ENCODE measurements at places on chromosomes 16 and 17.
A peak's percentile ranks its signal among the peaks of the same experiment; 100 is the strongest.

DNA sequence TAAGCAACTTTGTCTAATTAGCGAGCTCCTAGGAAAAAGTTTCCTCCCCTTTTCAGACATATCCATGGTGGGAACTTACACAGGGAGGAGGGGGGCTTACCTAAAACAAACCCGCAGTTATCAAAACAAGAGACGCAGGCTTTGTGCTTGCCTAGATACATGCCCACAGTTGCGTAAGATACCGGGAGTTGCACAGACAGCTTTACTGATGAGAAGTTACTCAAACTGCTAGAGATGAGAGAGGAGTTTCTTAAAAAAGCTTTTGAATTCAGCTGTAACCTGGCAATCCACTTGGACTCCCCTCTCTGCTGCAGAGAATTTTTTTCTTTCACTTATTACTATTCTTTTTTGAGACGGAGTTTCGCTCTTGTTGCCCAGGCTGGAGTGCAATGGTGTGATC, 6.8 kb upstream of the ZP2 start:
- no peak for DNase-seq

- DNase-seq = no peak
Observed at GRCh38 chr16:87310610-87311009, 6.6 kb downstream of the C16orf95 start.

DNA sequence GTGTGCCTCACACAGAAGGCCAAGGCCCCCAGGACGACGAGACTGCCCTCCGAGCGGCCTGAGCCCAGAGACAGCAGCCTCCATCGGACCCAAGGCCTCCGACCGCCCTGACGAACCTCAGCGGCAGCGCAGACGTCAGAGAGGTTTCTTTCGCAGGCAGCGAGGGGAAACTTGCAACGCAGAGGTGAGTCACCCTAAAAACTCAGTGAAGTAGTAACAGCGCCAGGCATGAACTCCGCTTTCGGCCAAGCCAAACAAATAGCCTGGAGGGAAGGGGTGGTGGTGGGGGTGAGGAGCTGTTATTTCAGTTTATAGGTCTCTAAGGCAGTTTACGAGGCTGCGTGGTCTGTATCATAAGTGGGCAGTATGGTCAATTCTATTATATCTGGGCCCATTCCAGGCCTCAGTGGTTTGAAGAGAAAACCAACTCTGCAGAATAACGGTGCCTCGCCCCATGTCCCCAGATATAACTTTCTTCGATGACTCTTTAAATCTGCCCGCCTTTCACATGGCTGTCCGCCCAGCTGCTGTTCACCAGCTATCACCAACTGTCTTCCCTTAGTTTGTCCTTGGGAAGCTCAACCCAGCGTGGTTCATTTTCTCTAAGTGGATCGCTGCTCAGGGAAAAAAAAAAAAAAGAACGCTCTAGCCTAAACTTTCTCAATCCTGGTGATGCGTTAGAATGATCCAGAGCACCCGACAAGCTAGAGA, 43.5 kb upstream of the FOXF1 start:
- no peak for DNase-seq

DNA sequence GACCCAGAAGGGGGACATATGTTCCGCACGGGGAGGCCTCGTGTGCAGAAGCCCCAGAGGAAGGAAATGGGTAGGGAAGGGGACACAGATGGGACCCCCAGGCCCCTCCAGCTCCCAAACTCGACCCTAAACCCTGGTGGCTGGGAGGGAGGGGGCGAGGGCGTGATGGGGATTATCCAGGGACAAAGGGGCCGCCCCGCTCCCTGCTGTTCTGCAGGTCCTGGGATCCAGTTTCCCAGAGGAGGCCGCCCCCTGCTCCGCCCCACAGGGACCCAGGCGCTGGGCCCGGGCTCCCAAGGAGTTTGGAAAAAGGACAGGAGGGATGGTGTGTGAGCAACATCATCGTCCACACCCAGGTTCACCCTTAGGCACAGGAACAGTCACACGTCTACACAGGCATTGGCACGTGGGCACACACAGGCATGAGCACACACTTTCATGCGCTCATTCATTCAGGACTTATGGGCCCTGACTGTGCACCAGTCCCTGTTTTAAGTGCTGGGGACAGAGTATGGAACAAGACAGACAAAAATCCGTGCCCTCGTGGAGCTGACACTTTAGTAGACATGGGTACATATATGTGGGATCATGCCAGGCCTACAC, 12.8 kb upstream of the FBXL19 start:
- DNase-seq = no peak

GRCh38 chr17:39198186-39198566, 707 bp upstream of the CACNB1 start:
- DNase-seq = no peak

GRCh38 chr17:44997733-44998520, 29.8 kb upstream of the C1QL1 start:
- DNase-seq = no peak

- DNase-seq = no peak
Observed at GRCh38 chr16:9091867-9092281, 430 bp downstream of the HAPSTR1 start.

DNA sequence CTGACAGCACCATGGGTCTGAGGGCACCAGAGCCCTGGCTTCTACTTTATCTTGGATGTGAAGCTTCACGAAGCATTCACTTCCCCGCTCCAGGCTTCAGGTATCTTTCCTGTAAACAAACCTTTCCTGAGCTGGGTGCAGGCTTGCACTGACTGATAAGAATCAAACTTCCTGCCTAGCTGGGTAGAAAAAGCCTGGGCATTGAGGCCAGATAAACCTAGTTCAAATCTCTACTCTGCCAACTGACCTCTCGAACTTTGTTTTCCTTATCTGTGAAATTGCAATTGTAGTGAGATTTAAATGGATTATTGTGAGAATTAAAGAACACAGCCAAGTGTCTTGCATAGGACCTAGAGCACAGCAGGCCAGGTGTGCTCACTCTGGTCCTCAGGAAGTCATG, 2.9 kb upstream of the TMEM208 start:
- no peak for DNase-seq

DNA sequence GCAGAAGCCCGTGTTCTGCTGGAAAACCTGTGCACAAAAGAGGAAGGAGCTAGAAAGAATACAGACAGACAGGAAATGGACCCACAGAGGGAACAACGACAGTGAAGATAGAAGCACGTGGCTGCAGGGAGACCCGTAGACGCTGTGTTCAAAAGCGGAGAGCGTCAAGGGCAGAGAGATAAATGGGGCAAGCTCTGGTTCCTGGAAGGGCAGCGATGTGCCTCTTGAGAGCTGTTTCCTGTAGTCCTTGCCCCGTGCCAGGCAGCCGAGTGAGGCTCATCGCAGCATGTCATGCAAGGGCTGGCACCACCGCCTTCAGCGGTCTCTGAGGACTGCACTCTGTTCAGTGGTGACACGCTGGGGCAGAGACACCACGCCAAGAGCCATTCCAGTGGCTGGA, 43.6 kb upstream of the CACNG5 start:
- no peak for DNase-seq

DNA sequence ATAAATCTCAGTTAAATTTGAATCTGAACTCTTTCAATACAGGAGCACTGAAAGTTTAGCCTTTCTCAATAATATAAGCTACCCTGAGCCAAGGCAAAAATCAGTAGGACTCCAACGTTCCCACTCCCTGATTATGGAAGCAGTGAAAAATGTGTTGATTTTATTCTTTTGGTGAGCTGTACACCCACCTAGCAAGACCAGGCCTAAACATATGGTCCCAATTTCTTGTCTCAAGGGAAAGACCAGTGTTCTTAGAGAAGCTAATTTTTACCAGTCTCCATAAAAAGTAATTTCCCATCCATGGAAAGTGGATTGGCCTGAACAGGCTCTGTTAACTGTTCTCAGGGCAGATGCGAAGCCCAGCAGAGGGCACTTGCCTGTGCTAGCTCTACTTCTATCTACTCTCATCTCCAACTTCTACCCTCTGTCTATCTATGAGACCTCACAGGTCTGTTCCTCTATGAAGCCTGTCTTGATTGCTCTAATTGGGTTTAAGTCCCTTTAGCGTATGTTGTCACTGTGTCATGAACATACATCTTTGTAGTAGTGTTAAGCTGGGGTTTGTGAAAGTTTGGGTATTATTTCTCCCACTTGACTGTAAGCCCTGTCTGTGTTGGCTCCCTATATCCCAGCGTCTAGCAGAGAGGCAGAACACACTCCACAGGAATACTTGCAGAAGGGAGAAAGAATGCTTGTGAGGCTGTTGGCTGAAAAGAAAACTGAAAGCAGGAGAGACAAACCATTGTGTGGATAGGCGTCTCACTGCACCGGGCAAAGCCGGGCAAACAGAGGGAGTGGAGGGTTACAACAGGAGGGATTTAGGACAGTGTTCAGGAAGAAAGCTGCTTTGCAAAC, 167.1 kb upstream of the MAF start:
- no peak for DNase-seq

DNA sequence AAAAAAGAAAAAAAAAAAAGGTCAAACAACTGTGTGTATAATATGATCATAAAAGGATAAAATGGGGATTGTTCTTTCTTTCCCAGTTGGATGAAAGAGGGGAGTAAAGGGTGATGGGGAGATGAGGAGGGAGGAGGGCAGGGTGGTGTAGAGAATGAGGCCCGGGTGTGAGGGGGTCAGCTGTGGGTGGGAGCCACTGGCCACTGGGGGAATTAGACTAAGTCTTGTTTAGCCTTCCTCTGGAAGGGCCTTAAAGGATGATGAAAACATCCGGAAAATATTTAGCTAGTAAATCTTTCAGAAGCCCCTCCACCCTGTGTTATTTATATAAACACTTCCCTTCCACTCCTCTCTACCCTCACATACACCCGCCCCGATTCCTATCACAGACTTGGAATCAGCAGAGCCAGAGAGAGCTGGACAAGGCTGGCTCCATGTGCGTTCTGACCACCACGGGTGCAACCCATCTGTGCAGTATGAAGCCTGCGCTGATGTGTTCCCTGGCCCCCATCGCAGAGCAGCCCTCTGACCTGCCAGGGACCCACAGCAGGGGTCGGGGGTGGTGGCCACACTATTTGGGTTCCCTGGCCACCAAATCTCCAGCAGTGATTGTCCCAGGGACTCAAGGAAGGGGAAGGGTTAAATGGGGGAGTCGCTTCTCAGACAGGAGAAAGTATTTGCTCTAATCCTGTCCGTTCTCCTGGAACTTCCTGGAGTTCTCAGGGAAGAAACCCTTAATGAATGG, 72.7 kb downstream of the GAS7 start:
- no peak for DNase-seq

- peak; percentile 62 for DNase-seq
Observed at GRCh38 chr17:67435122-67435521, 58.0 kb downstream of the PITPNC1 start.

- DNase-seq = peak; percentile 88
Observed at GRCh38 chr16:4271176-4272113, 1.4 kb downstream of the TFAP4 start.

GRCh38 chr16:50688867-50689266, 4.5 kb upstream of the NOD2 start:
- no peak for DNase-seq

GRCh38 chr17:58507123-58507634, 7.3 kb downstream of the MTMR4 start:
- DNase-seq = no peak

DNA sequence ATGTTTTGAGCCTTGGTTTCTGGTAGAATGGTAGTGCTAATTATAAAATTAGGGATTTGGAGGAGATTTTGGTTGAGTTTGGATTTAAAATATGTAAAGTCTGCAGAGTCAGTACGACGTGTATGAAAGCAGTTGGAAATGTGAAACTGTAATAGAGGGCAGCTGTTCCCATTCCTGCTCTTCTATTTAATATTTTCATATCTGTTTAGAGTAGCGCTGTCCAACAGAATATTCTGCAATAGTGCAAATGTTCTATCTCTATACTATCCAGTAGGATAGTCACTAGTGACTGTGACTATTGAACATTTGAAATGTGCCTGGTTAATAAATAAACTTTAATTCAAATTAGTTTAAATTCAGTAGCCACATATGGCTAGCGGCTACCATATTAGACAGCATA, 443.4 kb upstream of the SOX9 start:
- DNase-seq = no peak

DNA sequence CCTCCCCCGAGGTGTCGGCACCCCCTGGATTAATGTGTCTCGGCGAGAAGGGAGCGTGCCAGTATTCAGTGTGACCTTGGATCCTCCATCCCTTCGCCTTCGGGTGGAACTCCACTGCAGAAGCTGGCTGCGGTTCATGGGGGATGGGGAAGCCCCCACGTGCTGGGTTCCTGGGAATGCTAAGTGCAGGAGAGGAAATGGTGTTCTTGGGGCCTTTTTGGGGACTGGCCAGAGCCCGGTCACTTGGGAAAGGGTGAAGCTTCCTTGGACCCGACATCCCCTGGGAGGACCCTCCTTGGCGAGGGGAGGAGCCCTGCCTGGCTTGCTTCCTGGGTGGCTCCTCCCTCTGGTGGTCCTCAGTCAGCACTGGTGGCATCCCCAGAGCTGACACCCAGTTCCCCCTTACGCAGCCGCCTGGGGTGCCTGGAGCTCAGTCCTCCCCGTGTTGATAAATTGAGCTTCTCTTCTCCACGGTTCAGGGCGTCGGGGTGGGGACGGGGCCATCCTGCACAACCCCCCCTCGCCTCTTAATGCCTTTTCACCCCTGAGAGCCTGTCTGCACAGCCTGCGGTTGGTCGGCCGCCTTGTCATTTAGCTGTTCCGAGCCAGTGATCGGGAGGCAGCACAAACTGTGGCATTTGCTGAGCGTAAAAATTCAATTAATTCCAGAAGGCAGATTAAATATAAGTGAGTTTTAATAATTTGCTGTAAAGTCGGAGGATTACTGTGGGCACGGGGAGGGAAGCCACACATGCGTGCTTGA, 30.7 kb upstream of the GSE1 start:
- DNase-seq = no peak

DNA sequence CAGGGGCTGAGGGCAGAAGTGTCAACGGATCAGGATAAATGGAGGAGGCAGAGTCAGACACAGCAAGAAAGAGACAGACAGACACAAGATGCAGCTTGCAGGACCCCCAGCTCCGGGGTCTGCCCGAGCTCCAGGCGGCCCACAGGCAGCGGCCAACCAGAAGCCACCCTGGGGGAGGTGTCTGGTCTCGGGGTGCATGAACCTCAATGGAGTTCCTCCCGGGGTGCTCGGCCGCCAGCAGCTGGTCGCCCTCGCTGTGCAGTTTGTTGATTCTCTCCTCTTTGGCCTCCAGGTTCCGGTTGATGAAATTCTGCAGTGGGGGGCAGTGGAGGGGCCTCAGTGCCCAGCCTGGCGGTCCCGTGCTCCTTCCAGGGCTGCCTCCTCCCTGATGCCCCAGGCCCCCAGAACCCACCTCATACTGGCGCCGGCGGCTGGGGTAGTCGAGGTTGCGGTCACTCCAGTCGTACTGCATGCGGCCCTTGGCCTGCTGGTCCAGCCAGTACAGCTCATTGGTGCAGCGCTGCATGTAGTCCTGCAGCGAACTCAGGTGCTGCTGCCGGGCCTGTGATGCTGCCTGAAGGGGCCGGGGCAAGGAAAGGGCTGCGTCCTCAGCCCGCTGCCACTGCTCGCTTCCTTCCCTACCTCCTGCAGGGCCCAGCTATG, 38.0 kb downstream of the PPL start:
- no peak for DNase-seq

GRCh38 chr16:56797861-56798260, 67.1 kb upstream of the SLC12A3 start:
- DNase-seq = no peak

GRCh38 chr17:75499313-75500022, 15.9 kb downstream of the CASKIN2 start:
- DNase-seq = no peak

- peak; percentile 20 for DNase-seq
Observed at GRCh38 chr16:50265260-50265659, 1.1 kb upstream of the ADCY7 start.

Data from NK-92 treated with Interleukin-12 subunit alpha and Interleukin-12 subunit beta, amount 100 ng/mL, for 24 hours (cell line).